GM18507 (cell line): ENCODE measurements at places on chromosomes 13 and 19.

GRCh38 chr19:48244281-48244680 is 11.4 kb downstream of the CARD8 start:
- DNase-seq = no peak

DNA sequence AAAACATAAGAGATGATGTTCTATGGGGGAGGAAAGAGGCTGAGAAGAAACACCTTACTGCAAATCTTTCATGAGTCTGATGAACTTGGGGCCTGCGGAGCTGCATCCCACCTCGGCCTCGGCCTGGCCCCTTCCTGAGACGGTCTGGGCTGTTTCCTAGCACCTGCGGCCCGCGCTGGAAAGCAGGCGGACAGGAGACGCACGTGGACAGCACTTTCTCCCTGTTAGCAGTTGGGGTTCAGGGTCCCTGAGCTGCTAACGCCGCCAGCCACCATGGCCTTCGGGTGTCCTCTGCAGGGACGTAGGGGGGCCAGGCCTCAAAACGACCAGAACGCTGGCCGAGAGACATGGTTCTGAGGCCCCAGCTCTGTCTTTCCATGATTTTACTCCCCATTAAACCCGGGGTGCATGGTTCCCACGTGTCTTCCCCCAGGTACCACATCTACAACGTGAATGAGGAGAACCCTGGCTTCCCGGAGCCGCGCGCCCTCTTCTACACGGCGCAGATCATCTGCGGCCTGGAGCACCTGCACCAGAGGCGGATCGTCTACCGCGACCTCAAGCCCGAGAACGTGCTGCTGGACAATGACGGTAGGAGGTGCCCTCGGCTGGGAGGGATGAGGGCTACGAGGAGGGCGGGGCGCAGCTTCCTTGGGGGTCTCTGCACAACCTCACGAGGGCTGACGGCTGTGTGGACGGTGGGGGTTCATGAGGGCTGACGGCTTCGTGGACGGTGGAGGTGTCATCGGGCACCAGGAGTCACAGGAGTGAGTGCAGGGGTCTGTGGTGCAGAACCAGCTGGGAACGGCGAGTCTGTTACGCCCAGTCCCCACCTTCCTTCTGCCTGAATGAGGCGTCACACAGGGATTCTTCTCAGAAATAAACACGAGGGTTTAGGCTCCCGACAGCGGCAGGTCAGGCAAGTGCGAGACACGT is 4.3 kb downstream of the GRK1 start:
- DNase-seq = no peak

GRCh38 chr13:113835461-113836270 is 28.2 kb downstream of the GAS6 start:
- no peak for DNase-seq

- no peak for DNase-seq
Observed at GRCh38 chr19:55068950-55069864, 6.3 kb upstream of the RDH13 start.

- no peak for DNase-seq
Observed at GRCh38 chr13:91722267-91722884, 324.0 kb downstream of the GPC5 start.

DNA sequence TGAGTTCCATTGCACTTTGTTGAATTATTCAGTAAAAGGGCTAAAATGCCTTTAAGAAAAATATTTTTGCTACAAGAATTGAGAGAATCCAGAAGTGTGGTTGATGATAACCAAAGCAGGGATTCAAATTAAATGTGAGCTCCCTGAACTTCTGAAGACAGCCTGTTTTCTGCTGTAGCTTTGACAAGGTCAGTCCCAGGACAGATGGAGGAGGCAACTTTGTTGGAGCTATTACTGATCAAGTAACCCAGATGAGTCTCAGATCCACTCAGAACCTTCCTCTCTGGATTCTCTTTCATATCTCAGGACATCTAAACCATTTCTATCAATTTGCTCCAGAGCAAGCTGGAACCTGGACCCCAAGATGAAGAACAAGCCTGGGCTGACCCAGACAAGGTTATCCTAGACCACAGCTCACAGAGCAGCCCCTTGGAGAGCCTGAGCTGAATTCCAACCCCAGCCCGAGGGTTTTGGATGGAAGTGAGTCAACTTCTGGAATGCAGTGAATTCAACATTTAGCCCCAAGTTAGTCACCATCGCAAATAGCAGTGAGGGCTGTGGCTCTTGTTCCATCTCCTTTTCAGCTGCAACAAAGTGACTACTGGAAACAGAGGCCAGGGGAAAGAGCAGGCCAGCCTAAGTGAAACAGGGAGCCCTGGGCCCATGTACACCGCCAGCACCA is 137.8 kb upstream of the TSC22D1 start:
- DNase-seq = no peak

DNA sequence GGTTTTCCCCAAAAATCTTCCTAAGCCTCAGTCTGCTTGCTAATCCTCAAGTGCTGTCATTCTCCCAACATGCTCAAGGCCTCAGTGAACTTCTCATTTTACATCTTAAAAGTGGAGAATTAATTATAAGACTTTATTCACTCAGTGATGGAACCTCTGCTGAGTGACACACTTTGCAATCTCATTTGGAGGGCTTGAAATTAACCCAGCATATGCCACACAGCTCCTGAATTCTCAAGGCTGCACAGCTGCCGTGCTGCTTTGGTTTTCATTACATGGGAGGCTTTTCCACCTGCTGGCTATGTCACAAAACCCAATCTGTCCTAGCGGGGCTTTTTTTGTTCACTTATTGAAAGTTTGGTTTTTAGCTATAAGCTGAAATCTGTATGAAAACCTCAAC is 28.3 kb upstream of the SERPINE3 start:
- DNase-seq = no peak

DNA sequence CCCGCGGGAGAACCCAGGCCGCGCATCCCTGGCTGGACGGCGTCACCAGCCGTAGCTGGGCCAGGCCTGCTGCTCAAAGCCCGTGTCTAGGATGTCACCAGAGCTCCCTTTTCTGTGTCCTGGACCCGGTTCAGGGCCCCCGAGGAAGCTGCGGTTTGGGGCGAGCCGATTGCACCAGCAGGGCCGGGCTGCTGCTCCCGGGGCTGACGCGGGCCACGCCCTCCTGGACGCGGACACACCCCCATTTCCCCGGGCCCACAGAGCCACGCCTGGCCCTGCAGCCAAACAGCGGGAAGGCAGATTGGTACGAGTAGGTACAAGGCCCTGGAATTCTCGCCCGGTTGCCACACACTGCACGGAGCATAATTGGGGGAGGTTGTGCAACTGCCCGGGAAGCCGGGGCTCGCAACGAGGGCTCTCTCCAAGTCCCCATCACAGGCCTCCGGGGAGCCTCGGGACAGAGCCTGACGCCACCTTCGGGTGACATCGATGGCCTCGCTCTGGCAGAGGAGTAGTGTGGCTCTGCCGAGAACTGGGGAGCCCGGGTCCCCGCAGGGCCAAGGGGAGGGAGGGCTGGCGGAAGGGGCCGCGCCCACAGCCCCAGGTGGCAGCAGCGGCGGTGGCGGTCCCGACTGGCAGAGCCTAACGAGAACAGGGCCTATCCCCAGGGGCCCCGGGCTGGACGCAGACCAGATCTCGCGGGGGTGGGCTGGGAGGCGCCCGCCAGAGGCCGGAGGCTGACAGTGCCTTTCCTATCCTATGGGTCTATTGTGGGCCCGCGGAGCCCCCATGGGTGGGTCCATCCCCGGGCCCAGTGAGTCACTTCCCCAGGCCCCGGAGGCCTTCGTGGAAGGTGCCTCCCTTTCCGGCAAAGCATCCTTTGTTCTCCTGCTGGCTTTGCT is 23.5 kb downstream of the KCTD15 start:
- peak; percentile 33 for DNase-seq

DNA sequence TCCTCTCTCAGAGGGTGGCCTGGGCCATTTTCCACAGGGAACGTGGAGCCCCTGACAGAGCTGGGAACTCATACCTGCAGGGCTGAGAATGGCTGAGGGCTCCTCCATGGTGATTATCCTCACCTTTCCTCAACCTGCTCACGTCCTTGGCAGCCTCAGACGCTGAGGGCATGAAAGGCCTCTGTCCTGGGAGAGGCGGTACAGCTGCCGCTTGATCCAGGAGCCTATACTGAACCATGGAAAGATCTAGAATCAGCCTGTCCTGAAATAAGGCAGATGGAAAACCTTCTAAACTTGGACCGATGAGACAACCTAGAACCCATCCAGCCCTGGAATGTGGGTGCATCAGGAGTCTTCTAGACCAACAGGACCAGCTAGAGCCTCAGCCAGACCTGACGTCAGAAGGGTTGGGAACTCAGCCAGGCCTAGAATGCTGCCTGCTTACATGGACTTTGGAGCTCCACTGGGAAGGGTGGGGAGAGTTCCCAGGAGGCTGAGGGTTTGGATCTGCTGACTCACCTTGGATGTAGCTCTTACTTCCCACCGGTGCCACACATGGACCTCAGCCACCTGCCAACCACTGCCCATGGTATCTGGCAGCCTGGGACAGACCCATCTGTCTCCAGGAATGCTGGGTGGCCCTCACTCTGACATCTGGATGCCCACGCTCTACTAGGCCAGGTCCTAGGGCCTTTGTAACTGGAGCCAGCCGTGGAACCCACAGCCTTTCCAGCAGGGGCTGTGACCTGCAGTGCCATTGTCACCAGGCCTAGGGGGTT is 7.5 kb downstream of the KCTD15 start:
- no peak for DNase-seq
